ENCODE measurements at places on chromosomes 11 and 22.

GRCh38 chr11:68014157-68014946, 4.2 kb downstream of the ALDH3B1 start:
- DNase-seq, result no peak

- peak; percentile 68 for DNase-seq
Measured at GRCh38 chr22:39514373-39514973, 5.9 kb upstream of the ATF4 start.

DNA sequence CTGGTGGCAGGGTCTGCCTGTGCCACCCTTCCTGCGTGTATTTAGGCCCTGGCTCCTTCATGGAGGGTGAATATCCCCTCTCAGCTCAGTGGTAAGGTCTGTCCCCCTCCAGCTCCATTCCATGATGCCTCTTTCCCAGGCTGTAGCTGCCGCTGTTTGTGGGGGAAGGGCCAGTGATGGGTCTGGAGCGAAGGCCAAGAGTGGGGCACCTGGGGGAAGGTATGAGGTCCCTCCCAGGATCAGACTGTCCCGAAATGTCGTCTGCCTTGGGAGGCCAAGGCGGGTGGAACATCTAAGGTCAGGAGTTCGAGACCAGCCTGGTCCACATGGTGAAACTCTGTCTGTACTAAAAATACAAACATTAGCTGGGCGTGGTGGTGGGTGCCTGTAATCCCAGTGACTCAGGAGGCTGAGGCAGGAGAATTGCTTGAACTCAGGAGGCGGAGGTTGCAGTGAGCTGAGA, 1.1 kb downstream of the CD151 start:
- no peak for DNase-seq

GRCh38 chr11:74017631-74018030, 8.7 kb upstream of the UCP3 start:
- no peak for DNase-seq

- DNase-seq, result no peak
Measured at GRCh38 chr11:15764948-15765347, 591.4 kb downstream of the SOX6 start.

DNA sequence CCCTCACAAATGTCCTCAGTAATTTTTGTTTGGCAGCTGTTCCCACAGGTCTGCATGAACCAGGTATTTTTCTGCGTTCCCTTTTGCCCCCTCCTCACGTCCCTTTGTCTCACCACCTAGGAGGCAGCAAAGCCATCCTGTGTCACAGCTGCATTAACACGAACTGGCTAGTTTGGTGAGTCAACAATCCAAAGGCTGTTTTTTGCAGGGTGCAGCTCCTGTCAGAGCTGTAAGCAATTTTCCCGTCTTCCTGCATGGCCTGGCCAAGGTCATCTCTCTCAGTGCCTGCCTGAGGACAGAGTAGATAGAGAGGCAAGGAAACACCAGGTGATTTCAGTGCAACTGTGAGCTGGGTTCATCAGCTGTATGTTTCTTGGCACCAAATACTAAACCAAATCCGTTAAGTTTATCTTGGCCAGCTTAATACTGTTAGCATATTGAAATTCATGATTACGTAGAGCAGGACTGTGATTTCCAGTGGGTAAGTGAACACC, 20.6 kb upstream of the VSIG10L2 start:
- DNase-seq, result no peak

DNA sequence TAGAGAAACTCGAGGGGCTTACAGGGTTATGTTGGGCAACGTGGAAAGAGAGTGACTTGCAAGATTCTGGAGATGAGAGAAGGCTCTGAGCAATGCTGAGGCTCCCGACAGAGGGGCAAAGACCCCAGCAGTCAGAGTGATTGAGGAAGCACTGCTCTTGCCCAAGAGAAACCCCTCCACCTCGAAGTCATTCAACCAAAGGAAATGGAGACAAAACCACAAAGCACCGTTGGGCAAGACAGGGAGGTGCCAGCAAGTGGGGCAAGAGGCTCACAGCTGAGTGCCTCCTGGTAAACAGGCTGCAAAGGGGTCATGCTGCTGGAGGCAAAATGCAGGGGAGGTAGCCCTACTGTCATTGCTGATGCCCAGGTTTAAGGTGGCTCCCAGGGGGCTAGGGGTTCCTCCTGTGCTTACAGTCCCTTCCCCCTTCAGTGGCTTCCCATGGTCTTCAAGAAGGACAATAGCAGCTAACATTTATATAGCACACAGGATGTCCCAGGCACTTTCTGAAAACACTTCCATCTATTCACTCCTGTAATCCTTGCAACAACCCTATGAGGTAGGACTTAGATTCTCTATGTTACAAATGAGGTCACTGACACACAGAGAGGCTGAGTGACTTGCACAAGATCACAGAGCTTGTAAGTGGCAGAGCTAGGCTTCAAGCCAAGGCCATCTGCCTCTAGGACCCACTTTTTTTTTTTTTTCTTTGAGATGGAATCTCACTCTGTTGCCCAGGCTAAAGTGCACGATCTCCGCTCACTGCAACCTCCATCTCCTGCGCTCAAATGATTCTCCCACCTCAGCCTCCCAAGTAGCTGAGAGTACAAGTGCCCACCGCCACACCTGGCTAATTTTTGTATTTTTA, 18.1 kb upstream of the MYH9 start:
- DNase-seq, result peak; percentile 77

DNA sequence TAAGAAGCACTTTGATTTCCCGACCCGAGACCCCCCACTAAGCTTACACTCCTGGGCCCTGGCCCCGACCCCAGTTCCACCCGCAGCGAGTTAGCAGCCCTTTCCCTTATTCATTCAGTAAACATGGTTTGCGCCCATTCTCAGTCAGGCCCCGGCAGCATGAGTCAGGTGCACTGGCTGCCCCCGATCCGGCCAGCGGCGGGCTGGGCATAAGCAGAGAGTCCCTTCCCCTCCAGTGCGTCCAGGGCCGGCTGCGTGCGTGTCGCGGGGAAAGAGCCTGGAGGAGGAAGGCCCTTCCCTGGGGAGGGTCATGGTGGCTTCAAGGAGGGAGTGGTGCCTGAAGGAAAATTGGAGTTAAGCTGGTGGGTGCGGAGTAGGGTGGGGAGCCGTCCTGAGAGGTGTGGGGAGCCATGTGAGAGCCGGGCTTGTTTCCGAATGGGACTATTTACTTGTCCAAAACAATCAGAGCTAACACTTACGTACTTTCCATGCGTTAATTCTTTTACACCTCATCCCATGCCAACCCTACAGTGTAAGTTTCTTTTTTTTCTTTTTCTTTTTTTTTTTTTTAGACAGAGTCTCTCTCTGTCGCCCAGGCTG, 657 bp downstream of the IGHMBP2 start:
- DNase-seq, result peak; percentile 38

DNA sequence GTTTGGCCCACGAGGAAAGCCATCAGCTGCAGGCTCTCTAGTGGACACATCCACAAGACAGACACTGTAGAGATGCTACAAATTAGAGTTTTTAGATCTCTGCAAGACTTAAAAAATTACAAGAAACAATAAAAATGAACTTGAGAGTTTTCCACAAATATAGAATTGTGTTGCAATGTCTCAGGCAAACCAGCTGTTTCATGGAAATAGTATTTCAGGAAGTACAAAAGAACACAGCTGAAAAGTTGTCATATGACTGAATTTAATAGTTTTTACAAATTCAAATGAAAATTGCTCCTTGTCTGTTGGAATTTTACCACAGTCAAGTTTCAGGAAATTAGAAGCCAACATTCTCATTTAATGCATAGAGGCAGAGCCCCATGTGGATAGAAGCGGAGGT, 184.5 kb upstream of the PITPNB start:
- no peak for DNase-seq

DNA sequence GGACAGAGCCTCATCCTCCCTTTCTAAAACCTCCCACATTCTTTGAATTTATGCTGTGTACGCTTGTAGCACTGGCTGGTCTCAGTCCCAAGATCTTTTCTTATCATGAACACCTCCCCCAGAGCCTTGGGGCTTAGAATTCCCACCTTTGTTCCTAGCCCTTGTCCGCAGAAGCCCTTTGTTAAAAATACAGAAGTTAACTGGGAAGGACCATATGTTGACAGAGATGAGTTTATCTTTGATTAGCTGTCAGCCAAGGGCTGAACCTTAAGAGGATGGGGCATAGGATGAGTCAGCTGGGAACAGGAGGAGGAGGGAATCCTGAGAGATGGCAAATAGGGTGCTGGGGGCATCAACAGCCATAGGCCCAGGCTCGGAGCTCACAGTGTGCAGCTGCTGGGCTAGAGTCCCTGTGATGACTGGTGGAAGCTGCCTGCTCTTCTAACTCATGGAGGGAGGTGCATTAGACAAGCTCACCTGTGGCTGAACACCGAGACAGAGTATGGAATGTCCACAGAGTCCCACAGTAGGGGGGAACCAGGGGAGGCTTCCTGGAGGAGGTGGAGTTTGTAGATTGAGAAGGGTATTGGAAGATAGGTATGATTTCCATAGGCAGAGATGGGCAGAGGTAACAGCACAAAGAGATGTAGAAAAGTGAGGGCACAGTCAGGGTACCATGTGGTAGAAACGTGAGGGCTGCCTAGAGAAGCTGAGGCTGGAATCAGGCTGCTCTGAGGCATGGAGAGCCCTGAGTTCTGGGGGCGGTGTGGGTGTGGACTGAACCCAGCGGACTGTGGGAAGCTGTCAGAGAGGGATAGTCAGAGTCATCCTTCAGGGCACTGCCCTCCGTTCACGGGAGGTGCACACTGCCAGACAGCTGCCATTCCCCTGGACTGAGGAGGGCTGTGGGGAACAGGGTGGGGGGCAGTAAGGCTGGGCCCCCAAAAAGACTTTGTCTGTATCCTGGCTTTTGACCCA, 9.9 kb downstream of the MICAL2 start:
- no peak for DNase-seq

DNA sequence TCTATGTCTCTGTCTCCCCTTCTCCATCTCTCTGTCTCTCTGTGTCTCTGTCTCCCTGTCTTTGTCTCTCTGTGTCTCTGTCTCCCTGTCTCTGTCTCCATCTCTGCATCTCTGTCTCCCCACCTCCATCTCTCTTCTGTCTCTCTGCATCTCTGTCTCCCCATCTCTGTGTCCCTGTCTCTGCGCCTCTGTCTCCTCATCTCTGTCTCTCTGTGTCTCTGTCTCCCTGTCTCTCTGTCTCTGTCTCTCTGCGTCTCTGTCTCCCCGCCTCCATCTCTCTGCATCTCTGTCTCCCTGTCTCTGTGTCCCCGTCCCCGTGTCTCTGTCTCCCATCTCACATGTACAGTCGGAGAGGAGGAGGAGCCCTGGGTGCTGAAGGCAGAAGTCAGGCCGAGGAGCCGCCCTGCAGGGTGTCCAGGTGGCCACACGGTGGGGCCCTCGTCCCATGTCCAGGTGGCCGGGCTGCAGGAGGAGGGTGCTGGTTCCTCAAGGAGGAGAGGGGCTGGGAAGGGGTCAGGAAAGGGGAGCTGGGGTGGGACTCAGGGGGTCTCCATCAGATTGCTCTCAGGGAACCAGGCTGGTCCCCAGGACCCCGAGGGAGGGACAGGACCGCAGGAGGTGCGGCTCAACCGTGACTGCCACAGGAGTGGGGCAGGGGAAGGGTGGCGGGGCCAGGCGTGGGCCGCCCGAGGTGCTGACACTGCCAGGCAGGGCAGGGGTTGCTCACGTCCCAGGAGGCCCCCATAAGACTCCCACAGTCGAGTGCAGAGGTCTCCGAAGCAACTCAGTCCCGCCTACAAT, 25.6 kb upstream of the TH start:
- DNase-seq, result peak; percentile 86

GRCh38 chr11:22221143-22221542, 28.3 kb downstream of the ANO5 start:
- DNase-seq, result no peak

Measured in activated CD8-positive, alpha-beta T cell treated with anti-CD3 and anti-CD28 coated beads, Interleukin-2, amount 10 ng/mL, durations not matched to agents 7 days and 5 days (primary cell).